Esophagus squamous epithelium (tissue), 5 donors: ENCODE measurements at places on chromosomes 5 and 9. TPM values are rescaled to one million over a fixed set of nuclear protein-coding genes. Genes with fewer than 3 reads are reported as not detected.

- no peak for DNase-seq
These were observed 33.0 kb upstream of the SLC1A3 start for GRCh38 chr5:36573438-36573837.

DNA sequence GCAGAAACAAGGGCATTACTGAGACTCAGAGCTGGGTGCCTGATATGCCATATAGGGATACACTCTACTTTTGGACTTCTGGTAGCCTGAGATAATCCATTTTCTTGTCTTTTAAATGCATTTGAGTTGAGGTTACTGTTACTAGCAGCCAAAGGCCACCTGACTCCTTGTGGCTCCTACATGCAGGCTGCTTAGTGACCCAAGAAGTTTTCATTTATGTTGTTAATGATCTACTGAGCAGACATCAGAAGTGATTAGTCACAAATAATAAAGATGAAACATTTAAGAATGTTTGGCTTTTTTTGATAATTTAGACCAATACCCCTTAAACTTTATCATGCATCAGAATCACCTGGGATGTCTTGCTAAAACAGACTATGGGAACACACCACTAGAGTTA lies 171.6 kb upstream of the TRIM32 start:
- no peak for DNase-seq

DNA sequence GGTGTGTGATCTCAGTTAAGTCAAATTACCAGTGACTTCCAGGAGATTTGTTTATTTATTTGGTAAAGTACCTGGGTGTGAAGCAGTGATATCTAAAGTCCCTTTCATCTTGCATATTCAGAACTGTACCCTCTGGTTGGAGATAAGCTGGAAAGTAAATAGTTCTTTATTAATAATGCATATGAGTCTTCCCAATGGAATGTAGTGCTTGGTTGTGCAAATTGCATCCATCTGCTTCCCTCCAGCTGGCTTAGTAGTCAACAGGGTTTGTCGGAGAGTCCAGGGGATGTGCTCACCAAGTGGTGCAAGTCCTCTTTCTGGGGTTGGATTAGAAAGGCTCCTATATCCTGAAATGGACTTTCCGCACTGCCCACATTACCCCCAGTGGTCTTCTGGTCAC lies 42.0 kb downstream of the TRPM3 start:
- no peak for DNase-seq

GRCh38 chr5:116876240-116876840 lies 301.7 kb upstream of the SEMA6A start:
- no peak for DNase-seq

DNA sequence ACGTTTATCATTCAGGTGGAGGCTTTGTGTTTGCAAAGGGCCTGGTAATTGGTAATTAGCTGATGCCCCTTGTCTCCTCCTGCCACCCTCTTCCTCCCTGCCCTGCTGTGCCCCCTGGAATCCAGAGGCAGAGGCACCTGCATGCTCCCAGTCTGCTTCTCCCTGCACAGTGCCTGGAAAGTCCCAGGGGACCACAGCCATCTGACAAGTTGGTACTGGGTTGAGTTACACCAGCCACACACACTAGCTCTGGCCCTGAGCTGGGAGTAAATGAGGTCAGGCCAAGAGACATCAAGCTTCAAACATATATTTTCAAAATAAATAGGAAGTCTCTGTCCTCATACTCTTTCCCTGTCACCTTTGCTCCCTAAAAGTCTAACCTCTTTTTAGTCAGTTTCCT lies 56.3 kb downstream of the INSYN2B start:
- DNase-seq: no peak

- DNase-seq: no peak
These were observed 998 bp downstream of the SLC23A1 start for GRCh38 chr5:139381837-139382761.

The ACTBL2 gene
- not detected for total RNA-seq

The PCDHGA7 gene
- total RNA-seq: 3.2 TPM
